ENCODE measurements at places on chromosomes 2 and 18.

DNA sequence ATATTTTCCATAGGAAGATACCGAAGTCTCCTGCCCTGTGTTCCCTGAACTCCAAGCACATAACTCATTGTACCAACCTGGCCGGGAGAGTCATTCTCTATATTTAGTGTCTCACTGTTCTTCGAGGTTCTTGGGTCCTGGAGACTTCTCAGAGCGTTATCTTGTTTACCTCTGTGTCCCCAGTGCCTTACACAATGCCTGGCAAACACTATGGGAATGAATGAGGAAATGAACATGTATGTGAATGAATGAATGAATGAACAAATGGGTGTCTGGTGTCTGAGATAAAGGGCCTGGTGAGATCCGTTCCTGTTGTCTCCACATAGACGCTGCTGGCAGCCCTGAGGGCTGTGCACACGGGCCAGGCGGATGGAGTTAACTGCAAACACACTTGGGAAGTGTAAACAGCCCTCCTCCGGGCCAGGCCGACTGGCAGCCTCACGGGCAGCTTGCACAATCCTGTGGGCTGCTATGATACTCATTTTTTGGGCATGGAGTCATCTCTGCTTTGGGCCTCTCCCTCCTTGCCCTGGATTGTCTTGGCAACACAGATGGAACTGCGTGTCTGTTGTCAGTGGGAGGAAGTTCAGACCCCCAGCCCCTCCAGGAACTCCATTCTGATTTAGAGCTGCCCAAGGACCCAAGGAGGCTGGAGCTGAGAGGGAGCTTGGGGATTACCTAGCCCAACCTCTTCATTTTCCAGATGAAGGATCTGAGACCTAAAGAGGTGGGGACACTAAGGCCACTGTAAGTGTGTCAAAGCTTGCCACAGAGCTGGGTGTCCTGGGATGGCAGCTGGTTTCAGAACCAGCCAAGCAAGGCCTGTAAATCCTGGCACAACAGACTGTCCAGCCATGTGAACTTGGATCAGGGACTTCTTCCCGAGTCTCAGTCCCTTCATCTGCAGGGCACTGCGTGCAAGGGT lies 124.4 kb downstream of the INHBB start:
- peak; percentile 90 for DNase-seq

GRCh38 chr2:54038835-54039234 lies 68.0 kb upstream of the PSME4 start:
- DNase-seq = no peak

- no peak for DNase-seq
Measured at GRCh38 chr2:28445448-28446258, 50.2 kb upstream of the PLB1 start.

- DNase-seq = no peak
Measured at GRCh38 chr2:41965173-41965908, 82.5 kb upstream of the PKDCC start.

GRCh38 chr2:200302940-200303727 lies 3.4 kb upstream of the SPATS2L start:
- DNase-seq = no peak

- no peak for DNase-seq
Measured at GRCh38 chr18:26540043-26540628, 8.2 kb downstream of the KCTD1 start.

- no peak for DNase-seq
Measured at GRCh38 chr18:75880925-75881504, 453.5 kb upstream of the SMIM21 start.
